ENCODE measurements at places on chromosomes 7 and 10.

GRCh38 chr7:76236224-76236623 lies 34.5 kb downstream of the SRRM3 start:
- peaks cover 25% of the 10 kb centered on the region for H3K4me1 ChIP-seq
- no peak overlapping the region for H3K4me3 ChIP-seq
- H3K27ac ChIP-seq: no peak overlapping the region
- peaks cover 34% of the 10 kb centered on the region for H3K27me3 ChIP-seq

DNA sequence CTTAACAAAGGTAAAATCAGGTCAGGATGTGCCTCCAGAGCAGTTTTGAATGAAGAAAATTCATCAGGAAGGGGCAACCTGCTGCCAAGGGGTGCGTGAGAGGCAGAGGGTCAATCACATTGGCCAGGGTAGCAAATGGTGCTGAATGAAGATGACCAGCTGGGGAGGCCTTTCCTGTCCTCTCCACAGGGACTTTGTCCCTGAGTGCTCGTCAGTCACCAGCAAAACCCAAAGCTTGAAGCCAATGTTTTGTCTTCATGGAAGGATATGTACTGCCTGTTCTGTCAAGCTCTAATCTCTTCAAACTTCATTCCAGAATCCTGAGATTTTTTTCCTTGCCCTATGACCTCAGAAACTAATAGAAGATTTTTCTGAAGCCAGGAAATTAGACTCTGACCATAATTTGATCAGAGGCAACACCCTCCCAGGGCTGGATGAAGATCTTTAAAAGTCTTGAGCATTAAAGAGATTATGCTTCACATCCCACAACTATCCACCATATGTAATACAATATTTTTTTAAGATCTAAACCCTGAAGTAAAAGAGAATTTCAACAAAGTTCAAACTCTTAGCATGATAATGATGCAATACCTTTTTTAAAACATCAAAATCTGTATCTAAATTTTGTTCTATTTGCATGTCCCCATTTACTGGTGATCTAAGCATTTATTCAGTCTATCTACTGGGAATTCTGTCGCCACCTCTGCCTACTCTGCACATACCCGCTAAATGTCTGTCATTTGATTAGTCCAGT lies 243.0 kb downstream of the SNX13 start:
- no peak for DNase-seq
- no peaks in the 10 kb centered on the region for H3K27me3 ChIP-seq
- H3K4me3 ChIP-seq: no peak overlapping the region
- H3K36me3 ChIP-seq: peaks cover 35% of the 10 kb centered on the region

DNA sequence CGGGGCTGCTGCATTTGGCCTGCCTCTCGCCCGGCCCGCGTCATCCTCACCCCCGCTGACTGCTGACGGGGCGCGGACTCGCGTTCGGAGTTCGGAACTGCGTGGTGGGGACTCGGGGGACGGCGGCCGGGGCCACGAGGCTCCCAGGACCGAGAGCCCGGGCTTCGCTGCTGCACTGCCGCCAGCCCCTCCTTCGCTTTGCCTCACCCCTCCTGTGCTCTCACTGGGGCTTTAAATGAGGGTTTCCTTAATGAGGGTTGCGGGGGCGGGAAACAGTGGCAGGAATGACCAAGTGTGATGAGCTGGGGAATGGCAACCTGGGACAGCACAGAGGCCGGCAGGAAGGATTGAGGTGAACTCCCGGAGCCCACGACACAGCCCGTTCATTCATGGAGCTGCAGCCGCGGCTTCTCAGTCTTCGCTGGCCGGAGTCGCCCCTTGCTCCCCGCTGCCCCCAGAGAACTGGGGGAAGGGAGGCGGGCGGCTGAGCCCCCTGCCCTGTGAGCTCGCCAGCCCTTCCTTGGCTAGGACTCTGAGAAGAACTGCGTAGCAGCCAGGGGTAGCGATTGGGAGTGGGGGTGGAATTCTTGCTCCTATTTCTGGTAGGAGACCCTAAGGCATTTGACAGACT lies 1.5 kb upstream of the LRRC4 start:
- peaks cover 13% of the 10 kb centered on the region for H3K4me1 ChIP-seq
- peaks cover 8% of the 10 kb centered on the region for H3K36me3 ChIP-seq
- H3K4me3 ChIP-seq: peak overlapping the region; percentile 54
- H3K27ac ChIP-seq: no peak overlapping the region
- DNase-seq: no peak

GRCh38 chr10:62618576-62619412 lies 185.7 kb upstream of the ADO start:
- no peaks in the 10 kb centered on the region for H3K36me3 ChIP-seq
- H3K4me1 ChIP-seq: no peaks in the 10 kb centered on the region
- H3K4me3 ChIP-seq: no peak overlapping the region
- H3K27me3 ChIP-seq: peaks cover 17% of the 10 kb centered on the region
- DNase-seq: no peak

- H3K27ac ChIP-seq: no peak overlapping the region
- H3K27me3 ChIP-seq: no peaks in the 10 kb centered on the region
- no peak overlapping the region for H3K4me3 ChIP-seq
- H3K4me1 ChIP-seq: peaks cover 10% of the 10 kb centered on the region
Measured at GRCh38 chr10:71814922-71815411, 36.1 kb downstream of the PSAP start.

- H3K4me1 ChIP-seq: no peaks in the 10 kb centered on the region
- no peak for DNase-seq
- peaks cover 1% of the 10 kb centered on the region for H3K36me3 ChIP-seq
- no peak overlapping the region for H3K4me3 ChIP-seq
- no peak overlapping the region for H3K27ac ChIP-seq
- H3K27me3 ChIP-seq: no peaks in the 10 kb centered on the region
Measured at GRCh38 chr7:135490783-135491182, 19.1 kb downstream of the CNOT4 start.

DNA sequence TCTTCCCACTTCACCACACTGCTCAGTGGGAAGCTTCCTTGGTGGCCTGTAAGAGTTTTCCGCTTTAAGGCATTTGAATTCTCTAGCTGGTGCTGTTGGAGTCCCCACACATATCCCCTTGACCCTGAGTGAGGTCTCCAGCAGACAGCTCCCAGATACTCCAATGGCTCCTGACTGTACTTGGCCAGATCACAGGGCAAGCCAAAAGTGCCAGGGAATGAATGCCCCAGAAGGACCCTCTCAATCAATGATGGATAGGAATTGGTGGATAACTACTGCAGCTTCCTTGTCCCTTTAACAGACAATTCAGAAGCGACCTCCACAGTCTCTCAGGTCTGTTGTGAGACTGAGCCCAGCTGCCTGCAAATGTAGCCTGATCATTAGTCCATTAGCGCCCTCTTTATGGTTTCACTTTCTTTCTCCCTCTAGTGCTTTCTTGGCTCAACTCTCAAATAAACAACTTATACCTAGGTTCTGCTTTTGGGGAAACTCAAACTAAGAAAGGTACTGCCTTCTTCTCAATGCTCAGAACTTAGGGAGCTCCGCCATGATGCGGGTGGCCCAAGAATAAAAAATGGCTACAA lies 283.0 kb downstream of the TCF7L2 start:
- H3K4me3 ChIP-seq: no peak overlapping the region
- no peaks in the 10 kb centered on the region for H3K36me3 ChIP-seq
- peaks cover 6% of the 10 kb centered on the region for H3K4me1 ChIP-seq
- DNase-seq: no peak
- no peak overlapping the region for H3K27ac ChIP-seq
- H3K27me3 ChIP-seq: peaks cover 3% of the 10 kb centered on the region

- H3K4me1 ChIP-seq: peaks cover 4% of the 10 kb centered on the region
- peaks cover 8% of the 10 kb centered on the region for H3K27me3 ChIP-seq
- DNase-seq: no peak
- H3K36me3 ChIP-seq: no peaks in the 10 kb centered on the region
- H3K4me3 ChIP-seq: no peak overlapping the region
Measured at GRCh38 chr7:149825567-149826343, 12.4 kb upstream of the ZNF862 start.

- no peak overlapping the region for H3K4me3 ChIP-seq
- H3K27ac ChIP-seq: no peak overlapping the region
- no peaks in the 10 kb centered on the region for H3K36me3 ChIP-seq
- H3K27me3 ChIP-seq: peaks cover 6% of the 10 kb centered on the region
- DNase-seq: no peak
- no peaks in the 10 kb centered on the region for H3K4me1 ChIP-seq
Measured at GRCh38 chr10:86700851-86701617, 32.7 kb downstream of the LDB3 start.

DNA sequence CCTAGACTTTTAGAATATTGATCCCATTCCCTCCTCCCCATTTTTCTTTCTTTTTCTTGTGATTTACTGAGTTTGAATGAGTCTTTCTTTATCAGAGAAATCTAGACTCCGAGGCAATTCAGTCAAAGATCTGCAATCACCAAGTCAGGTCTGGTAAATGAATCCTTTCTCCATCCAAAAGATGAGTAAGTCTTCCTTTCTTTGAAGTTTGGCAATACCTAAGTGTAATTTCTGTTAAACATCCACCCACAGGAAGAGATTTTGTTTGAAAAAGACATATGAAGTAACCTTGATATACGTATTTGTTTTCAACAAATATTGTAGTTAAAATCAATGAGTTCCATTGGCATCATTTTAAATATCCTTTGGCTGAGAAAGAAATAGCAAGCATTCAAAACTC lies 58.3 kb downstream of the SLC39A12 start:
- H3K27ac ChIP-seq: no peak overlapping the region
- no peak overlapping the region for H3K4me3 ChIP-seq
- DNase-seq: no peak

DNA sequence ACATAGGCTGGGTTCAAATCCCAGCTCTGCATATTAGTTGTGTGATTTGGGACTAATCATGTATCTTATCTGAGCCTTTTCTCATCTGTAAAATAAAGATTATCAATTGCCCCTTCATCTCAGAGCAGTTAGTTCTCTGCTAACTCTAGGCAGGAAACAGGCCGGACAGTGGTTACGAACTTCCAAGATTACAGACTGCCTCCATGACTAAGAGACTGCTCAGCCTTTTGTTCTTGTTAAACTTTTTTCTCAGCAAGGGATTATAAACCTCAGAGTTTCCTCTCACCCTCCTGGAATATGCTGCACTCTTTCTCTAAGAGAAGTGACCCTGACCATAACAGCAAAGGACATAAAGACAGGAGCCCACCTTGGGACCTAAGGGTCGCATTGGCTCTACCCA lies 52.5 kb upstream of the NFKB2 start:
- no peaks in the 10 kb centered on the region for H3K27me3 ChIP-seq
- no peaks in the 10 kb centered on the region for H3K4me1 ChIP-seq
- no peak for DNase-seq
- peak overlapping the region; percentile 21 for H3K27ac ChIP-seq
- no peaks in the 10 kb centered on the region for H3K36me3 ChIP-seq

GRCh38 chr7:73966062-73966940 lies 61.7 kb upstream of the ELN start:
- peaks cover 11% of the 10 kb centered on the region for H3K36me3 ChIP-seq
- no peak overlapping the region for H3K27ac ChIP-seq
- DNase-seq: no peak
- no peaks in the 10 kb centered on the region for H3K4me1 ChIP-seq

DNA sequence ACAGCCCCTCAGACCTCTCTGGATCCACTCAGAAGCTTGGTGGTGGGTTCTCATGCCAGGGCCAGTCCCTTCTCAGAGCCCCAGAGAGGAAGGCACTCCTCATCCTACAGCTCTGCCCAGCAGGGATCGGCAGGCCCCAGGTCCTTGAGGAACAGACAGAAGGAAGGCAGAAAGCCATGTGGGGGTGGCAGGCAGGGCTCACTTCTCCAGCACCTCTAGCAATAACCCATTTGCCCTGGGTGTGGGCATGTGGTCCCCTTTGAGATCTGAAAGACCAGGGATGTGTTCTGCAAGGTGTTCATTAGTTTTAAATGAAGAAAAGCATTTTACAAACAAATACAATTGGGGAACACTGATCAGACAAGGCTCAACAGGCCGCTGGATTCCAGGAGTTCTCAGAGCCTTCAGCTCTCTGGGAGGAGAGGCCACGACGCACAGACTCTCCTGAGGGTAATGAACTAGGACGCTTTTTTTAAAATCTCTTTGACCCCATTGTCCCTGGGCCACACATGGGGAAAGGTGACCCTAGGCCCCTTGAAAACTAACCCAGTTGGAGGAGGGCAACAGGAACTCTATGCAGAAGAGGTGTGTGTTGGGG lies 40.6 kb downstream of the LDB3 start:
- no peak overlapping the region for H3K4me3 ChIP-seq
- DNase-seq: no peak
- H3K27ac ChIP-seq: peak overlapping the region; percentile 83
- H3K27me3 ChIP-seq: no peaks in the 10 kb centered on the region

- H3K27ac ChIP-seq: peak overlapping the region; percentile 1
- no peaks in the 10 kb centered on the region for H3K27me3 ChIP-seq
- H3K4me3 ChIP-seq: no peak overlapping the region
- peaks cover 21% of the 10 kb centered on the region for H3K4me1 ChIP-seq
- H3K36me3 ChIP-seq: peaks cover 65% of the 10 kb centered on the region
Measured at GRCh38 chr10:29651767-29652166, 17.0 kb upstream of the SVIL start.

DNA sequence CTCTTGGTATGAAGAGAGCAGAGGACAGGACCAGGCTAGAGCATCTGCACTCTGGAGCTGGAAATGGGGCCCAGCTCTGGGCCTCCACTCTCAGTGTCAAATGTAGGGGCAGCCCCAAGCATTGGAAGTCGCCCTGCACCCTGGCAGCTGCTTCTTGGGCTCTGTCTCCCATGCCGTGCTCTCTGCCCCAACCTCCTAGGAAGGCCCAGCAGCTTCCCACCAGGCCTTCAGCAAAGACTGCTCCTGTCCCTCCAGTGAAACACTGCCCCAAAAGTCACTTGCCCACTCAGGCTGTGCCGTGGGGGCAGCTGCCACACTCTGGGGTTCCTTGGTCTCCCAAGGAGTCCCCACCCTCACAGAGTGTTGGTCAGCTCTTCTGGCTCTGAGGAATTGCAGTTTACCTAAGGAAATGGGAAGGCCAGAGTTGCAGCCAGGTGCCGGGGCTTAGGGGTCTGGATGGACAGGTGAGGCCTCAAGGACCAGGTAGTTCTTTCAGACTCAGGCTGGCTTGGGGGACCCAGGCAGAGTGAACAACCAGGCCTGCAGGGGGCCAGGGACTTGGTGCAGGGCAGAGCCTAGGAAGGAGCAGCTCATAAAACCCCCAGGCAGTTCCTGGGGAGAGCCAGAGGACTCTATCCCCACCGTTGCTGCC lies 9.4 kb upstream of the OPN4 start:
- H3K4me1 ChIP-seq: peaks cover 27% of the 10 kb centered on the region
- H3K27ac ChIP-seq: no peak overlapping the region
- H3K27me3 ChIP-seq: peaks cover 61% of the 10 kb centered on the region
- no peak overlapping the region for H3K4me3 ChIP-seq
- H3K36me3 ChIP-seq: no peaks in the 10 kb centered on the region
- DNase-seq: peak; percentile 27

GRCh38 chr7:45203936-45204445 lies 46.4 kb downstream of the RAMP3 start:
- no peaks in the 10 kb centered on the region for H3K36me3 ChIP-seq
- H3K4me1 ChIP-seq: no peaks in the 10 kb centered on the region
- no peak overlapping the region for H3K4me3 ChIP-seq
- peaks cover 71% of the 10 kb centered on the region for H3K27me3 ChIP-seq
- H3K27ac ChIP-seq: no peak overlapping the region

All from mesothelial cell of epicardium (in vitro differentiated cells).